Fibroblast of skin of right biceps (primary cell): ENCODE measurements at places on chromosomes 7 and 10.

DNA sequence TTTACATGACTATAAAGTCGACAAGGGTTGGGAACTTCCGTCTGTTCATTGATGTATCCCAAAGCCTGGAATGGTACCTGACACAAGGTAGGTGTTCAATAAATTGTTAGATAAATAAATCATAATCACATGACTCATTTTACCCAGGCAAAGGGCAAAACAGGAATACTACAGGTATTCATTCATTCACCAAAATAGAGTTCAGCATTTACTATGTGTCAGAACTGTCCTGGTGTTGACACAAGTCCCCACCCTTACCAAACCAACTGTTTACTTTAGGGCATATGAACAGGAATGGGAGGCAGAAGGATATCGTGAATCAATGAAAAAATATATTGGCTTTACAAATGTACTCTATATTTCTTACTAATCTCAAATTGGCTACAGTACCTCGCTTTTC, 666 bp upstream of the YAE1 start:
- no peak for DNase-seq

GRCh38 chr10:98357194-98357822, 57.7 kb downstream of the PYROXD2 start:
- DNase-seq, result peak; percentile 75

GRCh38 chr10:52423369-52423768, 109.3 kb downstream of the DKK1 start:
- no peak for DNase-seq

DNA sequence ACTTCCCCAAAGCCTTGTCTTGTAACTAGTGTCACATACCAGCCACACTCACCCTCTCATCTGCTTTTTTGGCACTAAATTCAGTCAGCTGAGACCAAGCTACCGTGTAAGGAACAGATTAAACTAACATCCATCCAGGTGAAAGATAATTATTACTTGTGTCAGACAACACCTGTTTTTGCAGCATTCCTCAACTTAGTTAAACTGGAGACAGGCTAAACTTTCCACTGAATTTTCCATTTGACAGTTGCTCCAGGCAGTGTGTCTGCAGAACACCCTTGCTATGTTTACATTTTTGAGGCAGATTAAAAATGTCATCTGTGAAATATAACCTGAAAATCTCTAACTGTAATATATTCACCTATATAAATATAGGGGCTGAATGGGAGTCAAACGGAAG, 73.6 kb downstream of the CYP26A1 start:
- no peak for DNase-seq

DNA sequence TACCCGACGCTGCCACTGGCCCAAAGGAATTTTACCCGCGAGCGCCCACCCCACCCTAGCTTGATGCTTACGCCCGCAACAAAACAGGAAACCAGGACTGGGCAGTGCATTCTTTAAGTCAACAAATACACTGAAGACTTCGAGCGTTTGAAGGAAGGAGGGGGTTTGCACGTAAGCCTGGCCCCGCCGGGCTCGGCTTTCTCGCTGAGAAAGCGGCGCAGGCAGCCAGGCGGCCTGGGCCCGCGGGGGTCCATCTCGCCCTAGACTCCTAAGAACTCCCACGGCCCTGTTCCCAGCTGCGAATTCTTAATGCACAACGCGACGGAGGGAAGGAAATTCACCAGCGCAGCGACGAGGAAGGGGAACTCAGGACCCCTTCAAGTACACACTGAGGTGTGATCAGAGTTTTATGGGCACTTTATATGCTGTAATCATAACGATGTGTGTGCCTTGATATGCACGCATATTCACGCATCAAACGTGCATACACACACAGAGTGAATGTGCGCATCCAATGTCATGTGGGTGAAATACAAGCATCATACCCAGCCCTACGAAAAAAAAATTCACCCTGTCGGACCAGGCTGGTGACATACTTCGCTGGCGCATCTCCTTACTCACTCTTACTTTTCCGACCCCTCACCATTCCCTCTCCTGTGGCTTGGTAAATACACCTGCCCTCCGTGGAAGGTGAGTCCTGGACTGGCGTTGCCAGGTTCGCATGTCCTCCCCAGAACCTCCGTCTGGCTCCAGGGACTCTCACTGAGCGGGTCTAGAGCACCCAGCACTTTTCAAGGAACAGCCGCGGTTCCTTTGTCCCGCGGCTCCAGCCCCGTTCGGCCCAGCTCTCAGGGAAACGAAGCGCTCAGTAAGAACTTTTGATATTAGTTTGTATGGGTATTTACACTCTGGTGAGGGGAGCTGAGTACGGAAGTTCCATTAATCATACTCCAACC, 5.7 kb upstream of the HOXA13 start:
- DNase-seq, result no peak

- no peak for DNase-seq
These were observed 492.0 kb upstream of the AKR1E2 start for GRCh38 chr10:4334015-4334414.

DNA sequence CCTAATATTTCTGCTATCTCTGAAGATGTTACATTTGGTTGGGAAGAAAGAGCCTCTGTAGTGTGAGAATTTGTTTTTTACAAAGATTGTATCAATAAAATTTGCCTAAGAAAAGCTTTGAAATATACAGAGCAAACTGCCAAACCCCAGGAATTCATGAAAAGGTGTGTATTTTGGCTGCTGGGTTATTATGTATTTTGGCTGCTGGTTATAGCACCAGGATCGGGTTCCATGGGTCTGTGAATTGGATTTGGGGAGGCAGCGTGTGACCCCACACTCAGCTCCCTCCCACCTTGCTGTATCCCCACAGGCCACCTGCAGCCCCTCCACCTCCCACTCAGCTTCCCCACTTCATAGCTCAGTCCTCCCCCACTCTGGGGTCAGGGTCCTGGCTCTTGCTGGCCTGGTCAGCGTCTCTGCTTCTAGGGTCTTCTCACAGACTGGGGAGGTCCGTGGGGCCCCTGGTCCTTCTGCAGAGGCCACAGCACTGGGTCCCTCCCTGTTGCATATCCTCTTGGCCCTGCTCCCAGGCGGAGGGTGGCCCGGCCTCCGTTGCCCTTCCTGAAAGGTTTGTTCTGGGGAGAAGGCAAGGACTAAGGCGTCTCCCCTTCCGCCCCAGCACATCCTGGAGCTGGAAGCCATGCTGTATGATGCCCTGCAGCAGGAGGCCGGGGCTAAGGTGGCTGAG, 24.0 kb upstream of the DPYSL4 start:
- DNase-seq, result no peak

DNA sequence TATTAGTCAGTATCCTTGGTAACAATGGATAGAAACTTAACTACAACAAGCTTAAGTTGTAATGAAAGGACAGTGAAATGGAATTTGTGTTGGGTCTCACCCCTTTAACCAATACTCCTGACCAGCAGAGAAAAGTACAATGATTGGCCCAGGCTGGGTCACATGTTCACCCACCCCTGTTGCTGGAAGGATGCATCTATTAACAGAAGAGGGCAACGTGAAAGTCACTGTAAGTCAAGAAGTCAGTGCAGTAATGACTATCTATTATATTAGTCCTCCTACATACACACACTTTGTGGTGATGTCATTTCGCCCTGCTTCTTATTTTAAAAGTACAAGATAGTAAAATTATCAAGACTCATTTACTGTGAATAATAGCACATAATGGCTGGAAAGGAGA, 16.2 kb downstream of the PNLIPRP2 start:
- no peak for DNase-seq

GRCh38 chr10:87661861-87662785, 2.4 kb downstream of the PAPSS2 start:
- DNase-seq, result peak; percentile 66

DNA sequence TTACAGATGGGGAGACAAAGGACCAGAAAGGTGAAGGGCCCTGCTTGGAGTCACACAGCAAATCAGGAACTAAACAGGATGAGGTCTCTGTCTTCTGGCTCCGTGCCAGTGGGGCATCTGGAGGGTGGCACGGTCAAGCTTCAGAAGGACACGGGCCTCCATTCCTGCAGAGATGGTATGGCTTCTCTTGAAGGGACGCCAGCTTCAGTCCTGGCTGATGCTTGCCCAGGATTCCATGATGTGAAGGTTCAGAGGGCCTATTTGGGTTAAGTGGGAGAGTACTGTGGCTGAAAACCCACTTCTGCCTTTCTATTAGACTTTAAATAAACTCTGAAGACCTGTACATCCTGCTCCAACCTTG, 6.1 kb downstream of the RAMP3 start:
- DNase-seq, result no peak

DNA sequence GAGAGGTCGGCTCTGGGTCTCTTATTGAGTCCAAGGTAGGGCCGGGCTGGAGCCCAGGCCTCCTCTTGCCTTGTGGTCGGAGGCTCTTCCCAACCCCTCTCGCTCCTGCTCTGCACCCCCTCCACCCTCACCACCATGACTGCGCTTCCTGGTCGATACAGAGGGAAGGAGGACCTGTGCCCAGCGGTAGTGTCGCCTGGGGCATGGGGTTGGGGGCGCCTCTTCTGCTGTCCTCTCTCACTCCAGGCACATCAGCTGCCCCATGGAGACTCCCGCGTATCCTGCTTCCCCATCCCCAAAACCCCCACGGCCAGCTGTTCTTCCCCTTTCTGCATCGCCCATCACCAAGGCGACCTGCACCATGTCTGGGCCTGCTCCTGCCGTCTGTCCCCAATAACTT, 44.4 kb downstream of the TMEM270 start:
- no peak for DNase-seq
